Retina (tissue), 1 donor: ENCODE measurements at places on chromosomes 2 and 18.

- no peak for DNase-seq
Measured at GRCh38 chr2:144323946-144324345, 196.0 kb downstream of the ZEB2 start.

- DNase-seq: no peak
Measured at GRCh38 chr2:120228503-120228902, 5.3 kb upstream of the TMEM185B start.

- DNase-seq: peak; percentile 41
Measured at GRCh38 chr2:157497638-157498314, 53.9 kb upstream of the CYTIP start.

DNA sequence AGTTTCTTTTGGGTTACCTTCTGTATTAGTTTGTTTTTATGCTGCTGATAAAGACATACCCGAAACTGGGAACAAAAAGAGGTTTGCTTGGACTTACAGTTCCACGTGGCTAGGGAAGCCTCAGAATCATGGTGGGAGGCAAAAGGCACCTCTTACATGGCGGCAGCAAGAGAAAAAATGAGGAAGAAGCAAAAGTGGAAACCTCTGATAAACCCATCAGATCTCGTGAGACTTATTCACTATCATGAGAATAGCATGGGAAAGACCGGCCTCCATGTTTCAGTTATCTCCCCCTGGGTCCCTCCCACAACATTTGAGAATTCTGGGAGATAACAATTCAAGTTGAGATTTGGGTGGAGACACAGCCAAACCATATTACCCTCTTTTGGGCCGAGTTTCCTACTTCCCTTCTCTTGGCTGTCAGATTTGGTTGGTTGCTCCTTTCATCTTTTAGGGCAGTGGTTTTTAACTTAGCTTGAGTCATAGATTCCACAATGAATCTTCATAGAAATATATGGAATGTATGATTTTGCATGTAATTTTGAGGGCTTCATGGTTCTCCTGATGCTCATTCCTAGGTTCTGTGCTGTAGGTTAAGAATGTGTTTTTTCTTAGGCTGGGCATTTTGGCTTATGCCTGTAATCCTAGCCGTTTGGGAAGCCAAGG lies 44.2 kb downstream of the CEP192 start:
- DNase-seq: no peak

DNA sequence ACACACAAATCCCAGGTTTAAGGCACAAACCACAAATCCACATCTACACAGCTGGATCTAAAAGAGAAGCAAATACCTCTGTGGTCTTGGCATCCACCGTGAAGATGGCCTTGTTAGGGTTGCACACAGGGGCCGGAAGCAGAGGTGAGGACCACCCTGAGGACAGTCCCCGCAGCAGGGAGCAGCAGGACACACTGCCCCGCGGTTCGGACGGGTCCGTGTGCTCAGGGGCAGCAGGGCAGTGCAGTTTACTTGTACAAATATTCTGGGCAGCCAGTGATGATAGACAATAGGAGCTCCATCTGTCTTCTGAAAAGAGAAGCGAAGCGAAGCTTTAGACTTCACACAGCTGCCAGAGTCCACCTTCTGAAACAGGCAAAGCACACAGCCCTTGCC lies 8.8 kb downstream of the PASK start:
- no peak for DNase-seq

- no peak for DNase-seq
Measured at GRCh38 chr2:164599954-164600589, 21.2 kb downstream of the GRB14 start.

- no peak for DNase-seq
Measured at GRCh38 chr2:214217136-214217535, 193.7 kb upstream of the VWC2L start.

DNA sequence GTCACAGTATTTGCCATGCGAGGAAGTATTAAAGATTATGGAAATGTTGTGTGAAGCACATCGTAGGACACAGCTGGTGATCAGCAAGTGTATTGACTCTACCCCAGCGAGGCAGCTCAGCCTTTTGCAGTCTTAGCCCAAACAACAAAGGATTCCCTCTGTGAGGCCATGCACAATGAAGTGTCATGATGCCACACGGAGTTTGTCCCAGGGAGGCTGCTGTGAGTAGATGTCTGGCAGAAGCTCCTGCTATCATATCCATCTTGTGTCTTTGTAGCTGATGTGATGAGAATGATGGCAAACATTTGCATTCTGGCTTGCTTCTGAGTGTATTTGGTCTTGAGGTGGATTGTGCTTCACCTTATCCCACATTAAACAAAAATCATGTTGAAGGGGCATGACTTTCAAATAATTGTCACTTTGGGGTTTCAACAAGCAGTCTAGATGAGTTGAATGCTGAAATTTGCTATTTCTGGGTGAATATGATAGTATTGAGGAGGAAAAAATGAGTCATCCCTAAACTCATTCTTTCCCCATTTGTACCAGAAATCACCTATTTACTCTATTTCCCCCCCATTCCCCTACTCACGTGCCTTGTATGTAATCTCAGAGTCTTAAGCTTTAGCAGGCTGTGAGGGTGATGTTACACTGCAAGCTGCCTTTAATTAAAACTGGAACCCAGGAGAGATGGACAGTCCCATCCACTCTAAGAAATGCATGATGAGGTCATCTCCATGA lies 273.5 kb downstream of the RNF144A start:
- DNase-seq: peak; percentile 40

- DNase-seq: no peak
Measured at GRCh38 chr2:182732736-182733135, 16.7 kb downstream of the DNAJC10 start.

- no peak for DNase-seq
Measured at GRCh38 chr2:36169843-36170242, 185.7 kb upstream of the CRIM1 start.

- no peak for DNase-seq
Measured at GRCh38 chr18:57831597-57832377, 28.7 kb upstream of the ATP8B1 start.

DNA sequence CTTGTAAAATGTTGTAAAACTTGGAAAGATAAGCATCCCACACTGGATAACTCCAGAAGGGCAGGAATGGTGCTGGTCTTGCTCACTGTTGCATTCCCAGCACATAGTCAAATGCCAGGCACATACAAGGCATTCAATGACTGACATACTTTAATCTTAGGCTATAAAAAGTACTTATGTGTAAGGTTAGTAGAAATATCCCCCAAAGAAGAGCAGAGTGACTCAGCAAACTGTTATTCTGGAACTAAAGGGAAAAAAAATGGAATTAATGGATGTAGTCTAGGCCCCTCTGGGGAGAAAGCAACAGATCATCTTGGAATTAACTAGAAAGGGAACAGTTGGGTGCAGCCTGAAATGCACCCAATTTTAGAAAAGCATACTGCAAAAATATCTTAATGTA lies 9.0 kb downstream of the ZBTB14 start:
- no peak for DNase-seq

GRCh38 chr2:54081574-54081973 lies 33.8 kb upstream of the ACYP2 start:
- no peak for DNase-seq

GRCh38 chr2:176819306-176819705 lies 393.3 kb upstream of the HNRNPA3 start:
- no peak for DNase-seq

- peak; percentile 83 for DNase-seq
Measured at GRCh38 chr2:127106457-127106990, 430 bp downstream of the BIN1 start.

DNA sequence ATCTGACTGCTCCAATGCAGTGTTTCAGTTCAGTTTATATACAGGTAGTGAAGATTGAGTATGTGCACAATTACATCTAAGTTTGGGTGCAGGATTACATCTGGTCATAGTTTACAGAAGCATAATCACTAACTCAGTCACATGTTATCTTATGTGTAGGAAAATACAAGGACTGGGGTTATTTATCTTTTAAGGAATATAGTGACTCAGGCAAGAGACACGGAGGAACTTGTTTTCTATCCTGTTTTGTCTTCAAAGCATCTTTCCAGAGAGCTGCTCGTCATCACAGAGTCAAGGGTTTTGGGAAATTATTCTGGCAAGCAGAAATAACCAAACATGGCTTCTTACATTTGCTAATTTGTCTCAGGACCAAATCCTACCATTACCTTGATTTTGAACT lies 1371.5 kb upstream of the TMEFF2 start:
- DNase-seq: no peak

DNA sequence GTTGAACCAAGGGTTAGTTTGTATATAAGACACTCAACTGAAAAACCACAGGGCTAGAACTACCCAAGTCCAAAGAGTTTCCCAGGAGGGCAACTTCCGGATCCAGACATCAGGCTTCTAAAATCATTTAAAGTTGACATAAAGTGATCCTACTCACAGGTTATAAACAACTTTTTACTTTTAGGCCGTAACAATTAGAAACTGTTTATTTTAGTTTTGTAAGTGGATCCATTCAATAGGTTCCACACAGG lies 454.6 kb downstream of the MEIS1 start:
- no peak for DNase-seq

DNA sequence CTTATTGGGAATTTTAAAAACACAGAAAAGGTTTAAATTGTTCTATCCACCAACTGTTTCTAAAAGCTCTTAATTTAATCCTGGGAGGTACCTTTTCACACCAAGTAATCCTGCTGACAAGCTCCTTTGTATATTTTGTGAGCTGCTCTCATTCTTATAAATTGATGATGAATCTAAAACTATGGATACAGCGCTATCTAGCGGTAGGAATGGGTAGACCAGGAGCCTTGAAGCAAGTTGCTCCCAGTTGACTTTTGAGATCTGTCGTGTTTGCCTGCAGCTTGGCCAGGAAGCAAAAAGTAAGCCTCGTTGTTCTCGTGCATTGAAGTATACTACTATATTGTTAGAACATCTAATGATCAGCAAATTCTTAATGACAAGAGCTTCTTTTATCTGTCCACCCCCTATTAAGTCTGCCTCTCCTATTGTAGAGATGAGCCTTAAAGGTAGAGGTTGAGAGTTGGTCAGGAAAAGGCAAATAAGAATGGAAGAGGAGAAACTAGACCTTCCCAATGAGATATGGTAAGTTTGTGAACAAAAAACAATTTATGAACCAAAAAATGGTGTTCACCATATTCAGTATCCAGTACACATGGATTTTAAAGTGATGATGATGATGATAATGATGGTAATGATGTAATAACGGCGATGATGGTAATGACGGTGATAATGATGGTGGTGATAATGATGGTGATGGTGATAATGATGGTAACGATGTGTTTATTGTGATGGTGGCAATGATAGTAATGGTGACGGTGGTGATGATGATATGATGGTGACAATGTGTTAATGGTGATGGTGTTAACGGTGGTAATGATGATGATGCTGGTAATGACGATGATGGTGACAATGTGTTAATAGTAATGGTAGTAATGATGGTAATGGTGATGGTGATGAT lies 212.1 kb upstream of the NCKAP5 start:
- DNase-seq: peak; percentile 73

DNA sequence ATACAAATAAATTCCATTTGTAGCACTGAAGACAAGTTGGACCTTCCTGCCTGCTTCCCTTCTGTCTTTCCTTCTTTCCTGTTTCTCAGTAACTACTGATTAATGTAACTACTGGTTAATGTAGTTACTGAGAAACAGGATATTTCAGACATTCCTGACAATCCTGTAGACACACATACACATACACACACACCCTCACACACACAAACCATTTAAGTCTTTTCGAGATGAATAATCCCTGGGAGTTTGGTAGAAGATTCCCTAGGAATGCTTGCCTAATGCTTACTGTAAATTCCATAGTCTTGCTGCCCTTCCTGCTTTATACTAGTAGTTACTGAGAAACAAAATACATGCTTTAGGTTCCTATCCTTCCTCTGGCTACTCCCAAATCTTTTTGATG lies 83.9 kb downstream of the PIK3C3 start:
- no peak for DNase-seq

GRCh38 chr2:203579730-203580129 lies 44.6 kb upstream of the RAPH1 start:
- no peak for DNase-seq

- no peak for DNase-seq
Measured at GRCh38 chr2:183605440-183605839, 481.2 kb downstream of the NUP35 start.

GRCh38 chr2:11239666-11240462 lies 84.6 kb downstream of the SLC66A3 start:
- no peak for DNase-seq

- no peak for DNase-seq
Measured at GRCh38 chr2:161101406-161101805, 58.8 kb upstream of the TANK start.

- DNase-seq: no peak
Measured at GRCh38 chr2:1685957-1686783, 58.1 kb downstream of the PXDN start.

GRCh38 chr18:46761059-46761769 lies 4.4 kb upstream of the ST8SIA5 start:
- DNase-seq: peak; percentile 54

- no peak for DNase-seq
Measured at GRCh38 chr2:157321466-157321865, 4.2 kb downstream of the ERMN start.

GRCh38 chr18:21361307-21361880 lies 119.4 kb downstream of the GREB1L start:
- DNase-seq: peak; percentile 44

- no peak for DNase-seq
Measured at GRCh38 chr2:192735447-192735846, 540.7 kb upstream of the TMEFF2 start.

DNA sequence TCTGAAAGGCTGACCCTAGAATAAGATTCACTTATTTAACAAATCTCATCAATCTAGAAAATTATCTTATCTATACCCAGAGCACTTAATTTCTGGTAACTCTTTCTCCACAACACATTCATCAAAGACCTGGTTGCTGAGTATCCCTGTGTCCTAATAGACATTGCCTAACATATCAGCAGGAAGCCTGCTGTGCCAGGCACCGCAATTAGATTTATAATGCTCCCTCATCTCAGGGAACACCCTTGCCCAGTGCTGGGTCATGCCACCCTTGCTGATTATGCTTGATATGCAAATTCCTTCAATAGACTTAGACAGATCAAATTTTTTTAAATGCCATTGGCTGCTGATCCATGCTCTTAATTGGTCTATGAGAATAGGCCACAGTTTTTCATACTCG lies 3.8 kb downstream of the DSG1 start:
- DNase-seq: no peak

- no peak for DNase-seq
Measured at GRCh38 chr2:17299891-17300540, 218.2 kb downstream of the RAD51AP2 start.

DNA sequence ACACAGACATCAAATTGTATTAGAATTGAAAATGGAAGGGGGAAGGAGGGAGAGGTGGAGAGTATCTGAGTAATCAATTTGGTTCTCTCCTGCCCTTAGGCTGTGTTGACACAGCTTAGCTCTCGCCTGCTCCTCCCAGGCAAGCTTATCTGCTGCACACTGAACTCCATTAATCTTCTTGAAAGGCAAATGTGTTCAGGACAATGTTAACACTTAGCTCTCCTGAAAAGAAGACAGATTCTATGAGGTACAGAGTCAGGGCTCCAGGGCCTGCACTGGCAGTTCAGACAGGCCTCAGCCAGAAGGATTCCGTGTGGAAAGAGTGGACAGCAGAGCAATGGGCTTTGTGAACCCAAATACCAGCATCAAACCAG lies 430.0 kb upstream of the TNP1 start:
- DNase-seq: peak; percentile 49
